ENCODE measurements at places on chromosomes 5 and 9.

GRCh38 chr5:77210091-77210963, at the start of gene PDE8B:
Gene PDE8B (plus strand): TSS chr5:77210680. CDS start chr5:77210926, 246 bp downstream.
- DNase-seq: no peak

DNA sequence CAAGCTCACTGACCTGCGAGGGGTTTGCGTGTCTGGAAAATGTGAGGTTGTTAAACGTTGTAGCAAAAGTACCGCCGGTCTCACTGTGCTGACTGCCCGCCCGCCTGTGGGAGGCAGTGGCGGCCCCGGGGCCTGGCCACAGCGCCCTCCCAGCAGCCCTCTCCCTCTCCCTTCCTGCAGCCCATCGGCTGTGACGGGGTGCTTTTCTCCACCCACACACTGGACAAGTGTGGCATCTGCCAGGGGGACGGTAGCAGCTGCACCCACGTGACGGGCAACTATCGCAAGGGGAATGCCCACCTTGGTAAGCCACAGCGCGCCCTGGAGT, 6.2 kb downstream of the ADAMTSL2 start:
- no peak for DNase-seq

- DNase-seq: no peak
Measured at GRCh38 chr5:111958851-111959250, 201.9 kb upstream of the NREP start.

- DNase-seq: no peak
Measured at GRCh38 chr9:122143876-122144405, 15.6 kb downstream of the NDUFA8 start.

- no peak for DNase-seq
Measured at GRCh38 chr5:2295476-2295875, 412.8 kb upstream of the IRX4 start.

DNA sequence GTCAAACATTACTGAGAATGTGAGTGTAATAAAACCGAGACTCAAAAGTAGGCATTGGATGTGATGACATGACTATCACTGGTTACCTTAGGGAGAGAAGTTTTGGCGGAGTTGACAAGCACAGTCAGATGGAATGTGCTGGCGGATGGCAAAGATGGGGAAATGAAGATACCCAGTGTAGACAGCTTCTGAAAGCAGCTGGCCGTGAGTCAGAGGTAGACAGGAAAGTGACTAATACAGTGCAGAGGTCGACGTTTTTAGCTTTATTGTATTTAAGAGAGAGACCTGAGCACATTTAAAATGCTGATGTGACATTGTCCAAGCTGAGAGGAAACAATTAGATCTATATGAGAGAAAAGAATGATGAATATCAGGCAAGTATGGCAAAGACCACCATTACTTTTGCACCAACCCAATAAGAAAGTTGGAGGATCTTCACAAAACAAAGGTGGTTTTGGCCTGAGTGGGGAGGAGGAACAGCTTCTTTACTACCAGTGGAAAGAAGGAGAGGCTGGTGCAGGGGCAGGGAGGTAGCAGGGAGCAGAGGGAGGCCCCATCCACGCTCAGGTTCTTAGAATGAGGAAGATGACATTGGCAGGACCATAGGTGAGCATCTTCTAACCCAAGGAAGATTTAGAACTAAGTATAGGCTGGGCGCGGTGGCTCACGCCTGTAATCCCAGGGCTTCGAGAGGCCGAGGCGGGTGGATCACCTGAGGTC, 36.7 kb upstream of the KCNIP1 start:
- no peak for DNase-seq

DNA sequence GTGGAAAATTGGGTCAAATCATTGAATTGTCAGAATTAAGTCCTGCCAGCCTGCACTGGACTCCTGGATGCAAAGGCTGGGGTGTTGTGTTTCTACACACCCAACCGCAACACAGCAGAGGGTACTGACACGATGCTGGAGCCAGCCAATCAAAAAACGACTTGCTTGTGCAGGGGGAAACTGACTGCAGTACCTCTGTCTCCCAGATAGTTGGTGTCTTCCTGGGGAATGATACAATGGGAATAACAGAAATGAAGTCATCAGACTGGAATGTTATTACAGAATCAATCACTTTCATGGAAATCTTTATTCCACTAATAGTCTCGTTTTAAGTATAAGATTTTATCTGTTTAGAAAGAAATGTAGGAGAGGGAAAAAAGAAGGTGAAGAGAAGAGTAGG, 330.3 kb downstream of the MLLT3 start:
- no peak for DNase-seq

DNA sequence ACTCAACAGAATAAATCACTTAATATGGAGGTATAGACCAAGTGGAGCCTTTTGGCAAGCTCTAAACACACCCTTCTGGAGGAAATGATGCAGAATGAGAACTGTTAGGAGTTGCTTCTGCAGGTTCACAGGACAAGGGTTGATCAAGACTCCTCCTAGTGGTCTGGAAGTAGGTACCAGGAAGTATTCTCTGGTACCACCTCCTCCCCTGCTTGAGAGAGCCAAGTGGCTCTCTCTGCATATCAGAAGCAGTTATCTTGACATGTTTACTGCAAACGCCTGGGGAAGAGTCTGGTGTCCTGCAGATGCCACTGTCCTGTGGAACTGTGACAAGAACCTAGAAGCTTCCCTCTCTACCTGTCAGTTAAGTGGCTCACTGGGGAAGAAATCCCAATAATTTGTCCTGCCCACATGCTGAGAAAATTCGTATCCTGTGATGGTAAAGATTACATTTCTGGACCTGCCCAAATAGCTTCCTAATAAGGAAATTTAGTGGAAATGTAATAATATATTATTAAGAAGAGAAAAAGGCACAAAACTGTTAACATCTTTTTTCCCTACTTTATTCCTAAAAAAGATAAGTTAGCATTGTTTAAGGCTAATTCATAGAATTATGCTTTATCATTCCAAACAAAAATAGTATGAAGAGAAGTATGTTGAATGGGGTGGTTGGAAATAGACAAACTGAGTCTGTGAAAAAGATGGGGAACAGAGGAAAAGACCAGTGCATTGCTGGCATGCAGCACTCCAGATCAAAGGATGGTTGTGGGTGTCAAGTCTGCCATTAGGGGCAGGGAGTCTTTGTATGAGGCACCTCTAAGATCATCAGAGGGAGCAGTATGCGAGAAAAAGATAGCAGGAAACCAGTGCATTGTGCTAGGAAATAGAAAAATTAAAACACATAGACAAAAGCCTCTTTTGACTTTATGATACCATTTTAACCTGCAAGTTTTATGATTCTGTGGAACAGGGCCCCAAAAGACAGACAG, 118.8 kb downstream of the CDC42SE2 start:
- DNase-seq: no peak

GRCh38 chr5:147073098-147073497, 161.7 kb upstream of the STK32A start:
- DNase-seq: no peak

DNA sequence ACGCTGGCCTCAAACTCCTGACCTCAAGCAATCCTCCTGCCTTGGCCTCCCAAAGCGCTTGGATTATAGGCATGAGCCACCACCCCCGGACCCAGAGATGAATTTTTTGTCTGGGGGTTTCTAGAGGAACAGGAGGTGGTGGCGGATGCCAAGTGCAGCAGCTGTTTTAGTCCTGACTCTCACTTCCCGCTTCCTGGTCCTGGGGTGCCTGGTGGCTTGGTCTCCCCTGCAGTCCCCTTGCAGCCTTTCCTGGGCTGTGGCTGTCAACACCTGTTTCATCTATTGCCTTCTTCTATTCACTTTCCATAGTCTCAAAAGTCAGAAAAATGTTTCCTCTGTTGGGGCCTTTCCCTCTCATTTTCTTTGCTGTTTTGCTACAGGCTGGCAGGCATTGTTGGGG, 6.5 kb upstream of the NHP2 start:
- DNase-seq: no peak

GRCh38 chr9:114894609-114895433, 35.6 kb downstream of the TNFSF8 start:
- no peak for DNase-seq

DNA sequence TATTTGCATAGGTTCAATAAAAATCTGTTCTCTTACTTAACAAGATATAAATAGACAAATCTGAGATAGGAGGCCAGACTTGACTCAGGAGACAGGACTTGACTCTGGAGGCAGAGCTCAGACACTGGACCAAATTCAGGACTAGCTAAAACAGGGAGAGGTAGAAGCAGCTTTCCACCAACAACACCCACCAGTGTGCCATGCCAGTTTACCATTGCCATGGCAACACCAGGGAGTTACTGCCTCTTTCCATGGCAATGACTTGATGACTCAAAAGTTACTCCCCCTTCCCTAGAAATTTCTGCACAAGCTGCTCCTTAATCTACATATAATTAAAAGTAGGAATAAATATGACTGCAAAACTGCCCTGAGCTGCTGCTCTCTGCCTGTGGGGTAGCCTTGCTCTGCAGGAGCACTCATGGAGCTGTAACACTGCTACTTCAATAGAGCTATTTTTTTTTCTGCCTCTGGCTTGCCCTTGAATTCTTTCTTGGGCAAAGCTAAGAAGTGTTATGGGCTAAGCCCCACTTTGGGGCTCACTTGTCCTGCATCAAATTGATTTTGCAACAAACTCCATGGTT, 473.0 kb downstream of the PLK2 start:
- DNase-seq: no peak

DNA sequence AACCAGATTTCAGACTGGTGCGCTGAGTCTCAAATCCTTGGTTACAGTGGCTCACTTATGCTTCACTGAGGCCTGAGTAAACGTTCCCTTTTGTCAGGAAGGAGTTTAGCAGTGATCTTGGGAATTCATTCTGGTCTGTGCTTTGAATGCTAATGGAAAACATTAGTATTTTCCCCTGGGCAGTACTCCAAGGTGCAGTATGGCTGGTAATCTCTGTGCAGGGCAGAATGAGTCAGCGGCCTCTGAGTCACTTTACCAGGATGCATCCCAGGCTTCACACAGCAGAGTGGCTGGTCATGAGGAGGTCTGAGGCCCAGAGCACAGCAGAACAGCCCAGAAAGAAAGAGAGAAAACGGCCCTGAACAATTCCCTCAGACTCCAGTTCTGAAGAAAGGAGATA, 54.0 kb downstream of the PCA3 start:
- no peak for DNase-seq

- no peak for DNase-seq
Measured at GRCh38 chr5:76524101-76524835, 98.9 kb downstream of the F2RL2 start.

DNA sequence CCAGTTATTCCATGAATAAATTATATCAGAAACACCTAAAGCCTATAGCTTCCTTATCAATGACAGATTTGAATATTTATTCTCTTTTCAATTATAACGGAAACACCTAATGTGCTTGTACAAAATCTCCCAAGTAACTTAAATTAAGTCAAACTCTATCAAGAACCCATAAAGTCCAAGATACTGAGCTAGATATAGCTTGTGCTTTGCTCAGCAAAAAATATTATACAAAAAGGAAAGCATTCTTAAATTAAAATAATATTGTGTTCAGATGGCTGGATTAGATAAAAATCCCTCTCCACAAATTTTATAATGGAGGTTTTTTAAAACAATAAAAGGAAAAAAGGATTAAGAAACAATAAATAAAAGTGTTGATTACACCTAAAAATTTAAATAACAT, 23.7 kb downstream of the NADK2 start:
- DNase-seq: no peak

GRCh38 chr5:103234239-103234975, 24.2 kb upstream of the MACIR start:
- DNase-seq: no peak

DNA sequence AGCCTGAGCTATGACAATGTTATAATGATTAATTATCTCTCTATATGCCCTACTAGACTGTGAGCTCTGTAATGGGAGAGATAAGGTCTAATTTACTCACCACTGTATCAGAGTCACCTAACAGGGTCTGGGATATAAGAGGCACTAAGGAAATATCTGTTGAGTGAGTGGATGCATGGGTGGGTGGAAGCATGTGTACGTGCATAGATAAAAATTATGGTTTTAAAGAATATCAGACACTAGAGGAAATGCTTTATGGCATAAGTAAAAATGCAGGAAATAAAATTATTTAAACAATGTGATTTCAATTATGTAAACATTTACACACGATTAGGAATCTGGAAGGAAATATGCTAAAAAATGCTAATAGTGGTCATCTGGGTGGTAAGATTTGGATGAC, 137.8 kb downstream of the SPOCK1 start:
- DNase-seq: no peak

DNA sequence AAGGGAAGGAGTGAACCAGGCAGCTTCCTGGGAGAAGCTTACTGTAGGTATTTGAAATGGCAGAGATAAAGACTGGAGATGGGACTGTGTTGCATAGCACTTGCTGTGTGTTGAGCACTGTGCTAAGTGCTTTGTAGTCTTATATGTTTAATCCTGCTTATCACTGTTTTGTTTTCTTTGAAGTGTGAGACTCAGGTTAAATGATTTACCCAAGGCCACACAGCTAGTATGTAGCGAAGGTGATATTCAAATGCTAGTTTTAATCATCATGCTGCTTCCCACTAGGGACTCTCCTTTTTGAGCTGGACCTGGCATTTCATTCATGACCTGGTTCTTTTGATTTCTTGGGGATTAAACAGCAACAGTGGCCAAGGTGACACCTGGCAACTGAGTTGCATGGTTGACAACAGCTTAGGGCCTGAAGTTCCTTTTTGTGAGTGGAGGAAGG, 35.3 kb upstream of the SPRY4 start:
- no peak for DNase-seq

DNA sequence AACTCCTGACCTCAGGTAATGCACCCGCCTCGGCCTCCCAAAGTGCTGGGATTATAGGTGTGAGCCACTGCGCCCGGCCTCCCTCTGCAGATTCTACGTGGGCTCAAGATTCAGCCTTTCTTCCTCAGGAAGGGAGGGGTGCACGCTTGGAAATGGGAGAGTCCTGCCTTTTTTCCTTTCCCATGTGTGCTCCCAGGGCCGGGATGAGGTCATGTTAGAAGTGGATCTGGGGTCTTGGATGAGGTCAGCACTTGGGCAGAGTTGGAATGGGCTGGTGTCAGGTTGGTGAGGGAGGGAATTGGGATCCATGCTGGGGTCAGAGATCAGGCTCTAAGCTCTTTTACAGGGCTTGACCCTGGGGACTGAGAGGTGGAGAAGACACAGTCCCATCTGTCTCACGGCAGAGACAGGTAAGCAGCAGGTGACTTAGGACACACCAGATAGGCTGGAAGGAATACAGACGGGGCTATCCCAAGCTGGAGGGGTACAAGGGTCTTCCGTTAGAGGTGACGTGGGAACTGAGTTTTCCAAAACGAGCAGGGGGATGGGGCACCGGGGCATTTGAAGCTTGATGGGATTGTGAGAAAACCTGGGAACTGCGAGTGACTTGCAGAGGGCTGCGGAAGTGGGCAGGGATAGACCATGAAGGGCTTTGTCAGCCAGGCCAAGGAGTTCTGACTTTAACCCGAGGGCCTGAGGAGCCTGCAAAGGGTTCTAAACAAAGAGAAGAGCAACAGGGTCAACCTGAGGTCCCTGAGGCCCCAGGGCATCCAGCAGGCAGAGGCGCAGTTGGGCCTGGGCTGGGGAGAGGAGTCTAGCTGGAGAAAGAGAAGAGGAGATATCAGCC, 1.8 kb upstream of the AQP7 start:
- no peak for DNase-seq

DNA sequence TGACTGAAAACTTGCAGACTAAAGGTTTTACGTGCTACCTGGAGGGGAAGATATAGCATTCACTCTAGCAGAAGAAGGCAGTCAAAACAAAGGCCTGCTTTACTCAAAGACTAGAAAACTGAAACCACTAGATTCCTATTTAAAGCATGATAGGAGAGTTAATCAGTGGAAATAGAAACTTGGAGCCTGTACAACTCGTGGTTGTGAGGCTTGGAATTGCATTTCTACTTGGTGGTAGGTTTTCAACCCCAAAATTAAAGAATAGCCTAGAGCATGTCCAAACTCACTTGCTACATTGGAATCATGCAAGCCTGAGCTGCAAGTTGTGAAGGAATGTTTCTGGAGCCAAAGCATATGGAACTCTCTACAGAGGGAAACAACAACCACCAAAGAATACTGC, 1526.4 kb upstream of the NUDT12 start:
- DNase-seq: no peak
